Central memory CD4-positive, alpha-beta T cell (primary cell): ENCODE measurements at places on chromosomes 5 and 9.

- DNase-seq: no peak
Observed at GRCh38 chr9:37034305-37034937, 353 bp upstream of the PAX5 start.

GRCh38 chr5:131193106-131193505 is 22.4 kb downstream of the LYRM7 start:
- no peak for DNase-seq

DNA sequence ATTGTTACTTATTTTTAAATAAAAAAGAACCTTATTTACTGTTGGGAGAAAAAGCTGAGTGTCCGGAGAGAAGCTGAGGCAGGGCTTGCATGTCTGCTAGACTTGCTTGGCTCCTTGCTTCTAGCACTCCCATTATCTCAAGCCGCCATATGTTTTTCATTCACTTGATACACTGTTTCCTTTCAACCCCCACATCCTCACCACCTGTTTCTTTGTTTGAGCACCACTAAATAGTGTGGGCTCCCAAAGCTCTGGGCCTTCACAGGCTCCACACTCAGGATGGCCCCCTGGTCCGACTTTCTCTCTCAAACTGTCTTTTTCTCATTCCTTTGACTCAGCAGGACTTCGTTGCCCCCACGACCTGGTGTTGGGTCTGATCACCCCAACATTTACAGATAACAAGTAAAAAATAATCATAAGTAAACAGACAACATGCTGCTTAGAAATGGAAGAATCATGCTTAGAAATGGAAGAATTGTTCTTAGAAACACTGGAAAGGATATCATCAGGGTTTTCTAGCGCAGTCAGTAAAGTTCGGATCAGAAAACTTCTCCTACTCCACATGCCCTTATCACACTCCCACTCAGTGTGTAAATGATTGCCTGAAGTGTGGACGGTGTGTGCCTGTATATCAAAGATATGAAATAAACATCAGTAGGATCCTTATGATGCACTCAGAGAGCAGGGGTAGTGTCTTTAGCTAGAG is 58.5 kb downstream of the APTX start:
- DNase-seq: no peak

DNA sequence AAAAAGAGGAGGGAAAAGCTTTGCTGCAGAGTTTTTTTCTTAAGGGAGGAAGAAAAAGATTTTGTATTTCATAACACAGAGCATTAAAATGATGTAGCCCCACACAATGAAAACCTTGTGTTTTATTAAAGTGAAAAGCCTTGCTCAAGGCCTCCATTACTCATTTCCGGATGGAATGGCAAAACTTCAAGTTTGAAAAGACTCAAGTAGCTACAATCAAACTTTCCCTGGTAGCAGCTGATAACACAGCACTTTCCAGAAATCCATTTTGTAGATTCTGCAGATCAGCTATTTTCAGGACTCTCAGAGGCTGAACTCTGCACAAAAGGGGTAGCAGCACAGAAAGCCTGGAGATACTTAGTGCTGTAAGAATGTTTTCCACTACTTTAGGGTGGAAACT is 374.8 kb downstream of the NFIB start:
- DNase-seq: no peak

GRCh38 chr5:32018476-32019436 is 155.4 kb downstream of the GOLPH3 start:
- no peak for DNase-seq

- no peak for DNase-seq
Observed at GRCh38 chr9:133995012-133995896, 3.1 kb upstream of the VAV2 start.

DNA sequence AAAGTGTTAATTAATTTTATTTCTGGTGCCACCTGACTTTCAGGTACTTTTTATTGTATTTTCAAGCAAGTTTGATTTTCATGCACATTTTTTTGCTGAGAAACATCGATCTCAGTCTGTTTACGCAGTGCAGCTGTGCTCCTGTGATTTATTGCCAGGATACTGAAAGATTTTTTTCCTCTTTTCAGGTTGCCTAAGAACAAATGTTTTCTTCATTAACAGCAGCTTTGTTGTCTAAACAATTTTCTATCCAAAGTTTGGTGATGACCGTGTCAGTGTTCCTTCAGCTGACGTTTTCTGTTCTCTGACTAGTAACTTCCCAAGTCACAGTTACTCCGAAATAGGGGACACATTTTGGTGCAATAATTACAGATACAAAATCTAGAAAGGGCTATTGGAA is 78.1 kb downstream of the VCAN start:
- no peak for DNase-seq

- DNase-seq: peak; percentile 48
Observed at GRCh38 chr5:139637438-139638089, 10.6 kb upstream of the CXXC5 start.

- peak; percentile 82 for DNase-seq
Observed at GRCh38 chr5:176536132-176536901, 885 bp downstream of the RNF44 start.

- no peak for DNase-seq
Observed at GRCh38 chr5:127416906-127417305, 100.5 kb upstream of the PRRC1 start.

- no peak for DNase-seq
Observed at GRCh38 chr5:16702964-16703363, 86.2 kb upstream of the RETREG1 start.

DNA sequence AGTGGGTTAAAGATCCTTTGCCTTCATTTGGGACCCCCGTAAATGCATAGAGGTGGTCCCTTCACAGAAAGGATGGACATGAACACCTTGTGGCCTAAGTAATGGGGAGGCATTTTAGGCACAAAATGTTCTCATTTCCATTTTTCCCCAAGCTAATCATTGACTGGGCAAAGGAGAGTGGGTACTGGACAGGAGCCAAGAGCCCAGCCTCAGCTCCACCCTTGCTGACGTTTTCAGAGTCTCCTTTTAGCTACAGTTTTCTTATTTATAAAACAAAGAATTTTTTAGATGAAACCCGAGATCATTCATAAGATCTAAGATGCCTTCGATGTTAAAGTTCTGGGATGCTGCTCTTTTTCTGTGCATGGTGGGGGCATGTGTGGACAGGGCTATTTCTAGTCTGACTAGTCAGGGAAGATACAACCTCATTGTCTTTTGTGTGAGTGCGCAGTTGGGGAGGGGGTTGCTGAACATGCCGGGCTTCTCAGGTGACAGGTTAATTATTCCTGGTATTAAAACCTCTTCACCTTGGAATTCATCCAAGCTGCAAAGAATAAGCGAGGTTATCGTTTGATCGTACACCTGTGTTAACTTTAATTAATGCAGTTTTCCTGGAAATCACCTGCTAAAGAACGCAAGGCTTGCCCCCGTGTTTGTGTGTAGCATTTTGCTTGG is 48.4 kb downstream of the ADAMTS16 start:
- no peak for DNase-seq

- DNase-seq: no peak
Observed at GRCh38 chr9:129441852-129442251, 179.0 kb downstream of the C9orf50 start.

- DNase-seq: no peak
Observed at GRCh38 chr5:55176176-55176818, 3.3 kb upstream of the CDC20B start.

DNA sequence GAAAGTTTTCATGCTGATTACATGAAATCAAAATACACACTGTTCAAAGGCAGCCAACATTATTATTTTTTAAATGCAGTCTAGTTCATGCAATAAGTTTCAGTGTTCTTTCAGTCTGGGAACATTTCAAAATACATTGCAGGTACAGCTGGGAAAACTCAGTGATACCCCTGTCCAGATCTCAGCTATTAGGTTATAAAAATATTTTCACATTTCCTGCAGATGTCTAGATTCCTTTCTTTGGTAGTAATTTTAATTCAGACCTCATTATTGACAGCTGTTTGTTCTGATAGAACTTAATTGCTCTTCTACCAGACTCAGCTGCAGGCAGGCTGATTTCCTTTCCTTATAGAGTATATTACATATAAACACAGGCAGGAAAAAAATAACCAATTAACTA is 556.8 kb upstream of the DMAC1 start:
- DNase-seq: no peak

DNA sequence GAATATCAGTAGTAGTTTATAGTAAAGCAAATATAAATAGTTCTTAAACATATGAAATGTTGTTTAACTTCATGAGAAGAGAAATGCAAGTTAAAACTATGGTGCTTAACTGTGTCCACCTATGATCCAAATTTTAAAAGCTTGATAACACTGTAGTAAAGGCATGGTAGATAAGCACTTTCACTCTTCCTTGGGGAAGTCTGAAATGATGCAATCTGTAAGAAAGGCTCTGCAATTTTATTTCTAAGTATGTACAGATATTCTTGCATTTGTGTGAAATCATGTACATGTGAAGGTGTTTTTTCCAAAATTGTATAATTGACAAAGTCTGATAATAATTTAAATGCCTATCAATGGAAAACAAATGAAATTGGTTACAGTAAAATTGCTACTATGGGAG is 66.9 kb downstream of the SYK start:
- no peak for DNase-seq

DNA sequence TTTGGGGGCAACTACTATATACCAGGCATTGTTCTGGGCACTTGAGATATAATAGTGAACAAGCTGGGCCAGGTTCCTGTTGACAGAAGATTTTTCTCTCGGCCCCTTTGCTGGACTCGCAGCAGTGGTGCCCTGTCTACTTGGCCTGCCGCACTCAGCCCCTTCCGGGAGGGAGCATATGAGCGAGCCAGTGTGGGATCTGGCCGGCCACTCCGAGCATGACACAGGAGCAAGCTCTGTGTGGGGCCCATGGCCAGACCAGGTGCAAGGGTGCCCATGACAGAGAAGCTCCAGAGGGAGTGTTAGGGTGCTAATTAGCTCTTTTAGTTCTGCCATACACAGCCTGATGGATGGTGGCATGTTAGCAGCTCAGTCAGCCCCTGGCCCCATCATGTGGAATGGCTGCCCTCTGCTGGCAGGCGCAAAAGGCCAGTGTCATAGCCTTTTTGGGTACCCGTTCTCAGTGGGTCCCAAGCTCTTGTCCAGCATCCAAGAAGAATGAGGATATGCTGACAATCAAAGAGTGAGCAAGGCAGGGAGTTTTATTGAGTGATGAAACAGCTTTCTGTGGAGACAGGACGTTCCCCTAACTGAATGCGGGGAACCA is 9.3 kb upstream of the KIF4B start:
- no peak for DNase-seq

- no peak for DNase-seq
Observed at GRCh38 chr5:120306303-120306702, 157.8 kb upstream of the PRR16 start.

- no peak for DNase-seq
Observed at GRCh38 chr9:118170032-118170955, 466.1 kb downstream of the TLR4 start.

DNA sequence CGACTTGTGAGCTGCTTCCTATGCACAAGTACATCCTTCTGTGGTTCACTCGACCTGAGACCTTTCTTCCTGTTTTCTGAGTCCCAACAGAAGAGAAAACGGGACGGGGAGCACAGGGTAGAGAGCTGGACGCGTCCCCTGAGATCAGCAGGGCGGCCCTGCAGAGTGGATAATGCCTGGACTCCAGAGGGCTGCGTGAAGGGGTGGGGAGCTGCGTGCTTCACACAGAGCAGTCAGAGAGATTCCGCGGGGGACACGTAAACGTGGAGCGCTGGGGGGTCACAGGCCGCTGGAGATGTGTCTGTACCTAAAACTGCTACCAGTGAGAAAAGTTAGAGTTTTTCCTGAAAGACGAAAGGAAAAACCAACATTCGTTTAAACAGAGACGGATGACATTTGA is 46.3 kb downstream of the HSD17B3 start:
- no peak for DNase-seq

- no peak for DNase-seq
Observed at GRCh38 chr5:105207066-105207465, 1644.5 kb upstream of the NUDT12 start.

DNA sequence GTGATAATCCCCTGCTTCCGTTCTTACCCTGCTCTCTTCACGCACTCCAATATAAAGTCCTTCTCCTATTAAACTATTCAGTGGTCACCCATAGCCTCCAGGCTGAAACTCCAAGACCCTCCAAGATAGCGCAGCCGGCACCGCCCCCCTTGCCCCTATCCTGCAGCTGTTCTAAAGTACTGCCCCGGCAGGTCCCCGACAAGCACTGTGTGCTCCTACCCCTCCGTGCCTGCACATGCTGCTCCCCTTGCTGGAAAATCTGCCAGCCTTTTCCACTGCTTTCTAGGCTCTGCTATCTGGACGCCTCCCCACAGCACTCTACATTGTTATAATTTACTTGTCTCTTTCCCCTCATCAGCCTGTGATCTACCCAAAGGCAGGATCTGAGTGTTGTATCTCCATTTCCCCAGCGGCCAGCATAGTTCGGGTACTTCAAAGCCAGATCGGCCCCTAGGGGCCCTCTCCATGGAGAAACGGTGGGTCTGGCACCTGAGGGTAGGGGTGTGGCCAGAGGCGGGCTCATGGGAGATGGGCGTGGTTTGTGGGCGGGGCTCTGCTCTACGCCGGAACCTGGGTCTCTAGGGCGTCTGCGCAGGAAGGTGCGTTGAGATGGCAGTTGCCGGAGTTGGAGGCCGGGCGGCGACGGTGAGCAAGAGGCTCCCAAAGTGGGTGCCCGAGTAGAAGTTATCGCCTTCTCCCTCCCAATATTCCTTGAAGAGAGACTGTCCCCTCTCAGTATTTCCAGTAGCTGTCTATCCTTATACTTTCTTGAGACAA is 83.5 kb upstream of the RUSC2 start:
- no peak for DNase-seq

DNA sequence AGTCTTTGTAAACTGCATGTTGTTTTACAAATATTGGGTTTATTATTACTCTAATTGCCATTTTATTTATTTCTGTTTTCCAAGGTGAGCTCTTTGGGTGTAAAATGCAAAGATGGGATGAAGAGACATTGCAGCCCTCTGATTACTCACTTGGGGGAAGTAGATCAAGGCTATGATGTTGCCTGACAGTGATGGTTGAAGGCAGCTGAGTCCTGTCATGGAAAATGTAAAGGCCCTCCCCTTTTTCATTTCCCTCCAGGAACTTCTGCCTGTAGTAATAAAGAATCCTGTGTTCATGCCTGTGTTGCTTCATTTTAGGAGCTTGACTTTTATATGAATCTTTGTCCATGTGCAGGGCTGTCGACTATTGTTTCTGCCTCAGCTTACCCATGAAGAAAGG is 605.4 kb upstream of the CLINT1 start:
- no peak for DNase-seq

- DNase-seq: no peak
Observed at GRCh38 chr9:14348373-14349145, 34.6 kb upstream of the NFIB start.

DNA sequence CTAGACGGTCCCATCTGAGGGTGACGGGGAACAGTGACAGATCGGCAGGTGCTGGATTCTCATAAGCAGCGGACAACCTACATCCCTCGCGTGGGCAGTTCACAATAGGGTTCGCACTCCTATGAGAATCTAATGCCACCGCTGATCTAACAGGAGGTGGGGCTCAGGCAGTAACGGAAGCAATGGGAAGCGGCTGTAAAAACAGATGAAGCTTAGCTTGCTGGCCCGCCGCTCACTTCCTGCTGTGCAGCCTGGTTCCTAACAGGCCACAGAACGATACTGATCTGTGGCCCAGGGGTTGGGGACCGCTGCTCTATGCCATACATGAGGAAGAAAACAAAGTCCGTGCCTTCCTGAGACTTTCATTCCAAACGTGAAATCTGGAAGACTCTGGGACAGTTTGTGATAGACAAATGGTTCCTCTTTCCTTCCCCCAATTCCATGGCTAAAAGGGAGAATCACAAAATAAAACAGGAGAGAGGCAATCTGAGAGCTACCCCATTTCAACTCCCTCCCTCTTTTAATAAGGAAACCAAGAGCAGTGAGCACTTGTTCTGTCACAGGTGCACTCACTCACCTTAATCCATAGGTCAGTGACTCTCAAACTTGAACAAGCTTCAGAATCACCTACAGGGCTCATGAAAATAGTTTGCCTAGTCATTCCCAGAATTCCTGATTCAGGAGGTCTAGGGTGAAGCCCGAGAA is 12.1 kb downstream of the PDCL start:
- peak; percentile 45 for DNase-seq
